ENCODE measurements at places on chromosomes 11 and 22. TPM values are rescaled to one million over a fixed set of nuclear protein-coding genes. Genes with fewer than 3 reads are reported as not detected.

DNA sequence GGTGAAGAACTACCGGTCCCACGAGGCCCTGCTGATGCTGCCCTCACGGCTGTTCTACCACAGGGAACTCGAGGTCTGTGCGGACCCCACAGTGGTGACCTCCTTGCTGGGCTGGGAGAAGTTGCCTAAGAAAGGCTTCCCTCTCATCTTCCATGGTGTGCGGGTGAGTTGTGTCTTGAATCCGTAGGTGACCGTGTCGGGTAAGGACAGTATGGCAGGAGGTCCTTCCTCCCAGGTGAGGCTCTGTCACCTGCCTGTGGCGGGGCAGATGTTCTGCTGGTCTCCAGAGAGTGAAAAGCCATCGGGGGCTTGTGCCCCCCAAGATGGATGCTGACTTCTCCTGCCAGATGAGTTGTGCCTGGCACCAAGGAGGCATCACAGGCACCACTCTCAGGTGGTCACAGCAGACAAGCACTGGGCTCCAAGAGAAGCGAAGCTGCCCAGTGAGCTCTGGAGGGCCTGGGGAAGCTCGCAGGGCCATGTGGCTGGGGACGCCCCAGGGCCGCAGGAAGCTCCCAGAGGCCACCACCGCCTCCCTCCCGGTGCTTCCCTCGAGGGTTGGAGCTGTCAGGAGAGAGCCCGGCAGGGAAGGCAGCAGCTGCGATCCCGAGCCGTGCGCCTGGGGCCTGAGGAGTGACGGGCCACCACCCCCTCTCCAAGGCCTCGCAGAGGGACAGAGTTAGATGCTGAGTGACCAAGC, 17.3 kb upstream of the PANX2 start:
- DNase-seq: no peak

- no peak for DNase-seq
Observed at GRCh38 chr11:76167590-76167989, 38.7 kb downstream of the WNT11 start.

Gene PHOX2A
- total RNA-seq: not detected

Gene SPDYC
- total RNA-seq: not detected

Gene TNKS1BP1
- 17.8 TPM for total RNA-seq
